GM19239 (cell line): ENCODE measurements at places on chromosomes 6 and 20.

GRCh38 chr6:47106721-47107197, 64.6 kb upstream of the ADGRF1 start:
- DNase-seq: no peak

DNA sequence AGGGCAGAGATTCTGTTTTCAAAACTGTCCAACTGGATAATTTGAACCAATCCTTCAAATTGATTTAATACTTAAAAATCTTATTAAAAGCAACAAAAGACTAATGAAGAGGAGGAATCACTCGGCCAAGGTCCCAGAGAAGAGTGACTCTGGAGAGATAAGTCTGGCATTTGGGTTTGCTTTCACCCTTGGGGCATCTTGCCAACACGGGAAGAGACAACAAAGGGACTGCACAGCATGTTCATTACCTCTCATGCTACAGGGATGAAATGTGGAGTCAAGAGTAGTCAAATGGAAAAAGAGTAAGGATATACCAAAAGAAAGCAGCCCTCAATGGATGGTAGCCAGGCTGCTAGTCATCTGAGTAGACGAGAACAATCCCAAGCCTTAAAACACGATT, 68.2 kb downstream of the KHDRBS2 start:
- DNase-seq: no peak

GRCh38 chr20:64058536-64058935, 4.5 kb upstream of the TCEA2 start:
- DNase-seq: no peak

DNA sequence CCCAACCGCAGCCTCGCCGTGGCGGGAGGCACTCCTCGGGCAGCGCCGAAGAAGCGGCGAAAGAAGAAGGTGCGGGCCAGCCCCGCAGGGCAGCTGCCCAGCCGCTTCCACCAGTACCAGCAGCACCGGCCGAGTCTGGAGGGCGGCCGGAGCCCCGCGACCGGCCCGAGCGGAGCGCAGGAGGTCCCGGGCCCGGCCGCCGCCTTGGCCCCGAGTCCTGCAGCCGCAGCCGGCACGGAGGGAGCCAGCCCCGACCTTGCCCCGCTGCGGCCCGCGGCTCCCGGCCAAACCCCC, 525 bp downstream of the PNRC1 start:
- no peak for DNase-seq

DNA sequence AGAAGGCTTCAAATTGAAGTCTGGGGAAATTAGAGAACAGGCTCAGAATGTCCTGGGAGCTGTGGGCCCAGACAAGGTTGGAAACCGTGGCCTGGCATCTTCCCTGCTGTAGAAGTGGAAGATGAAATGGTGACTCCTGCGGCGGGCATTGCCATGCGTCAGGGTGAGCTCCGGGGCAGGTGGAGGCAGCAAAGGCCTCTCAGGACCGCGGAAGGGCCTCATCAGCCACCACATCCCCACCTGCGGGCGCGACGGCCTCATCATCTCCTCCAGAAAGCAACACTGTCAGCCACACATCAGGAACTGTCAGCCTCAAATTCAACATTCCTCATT, 161.7 kb downstream of the SYNDIG1 start:
- DNase-seq: no peak

DNA sequence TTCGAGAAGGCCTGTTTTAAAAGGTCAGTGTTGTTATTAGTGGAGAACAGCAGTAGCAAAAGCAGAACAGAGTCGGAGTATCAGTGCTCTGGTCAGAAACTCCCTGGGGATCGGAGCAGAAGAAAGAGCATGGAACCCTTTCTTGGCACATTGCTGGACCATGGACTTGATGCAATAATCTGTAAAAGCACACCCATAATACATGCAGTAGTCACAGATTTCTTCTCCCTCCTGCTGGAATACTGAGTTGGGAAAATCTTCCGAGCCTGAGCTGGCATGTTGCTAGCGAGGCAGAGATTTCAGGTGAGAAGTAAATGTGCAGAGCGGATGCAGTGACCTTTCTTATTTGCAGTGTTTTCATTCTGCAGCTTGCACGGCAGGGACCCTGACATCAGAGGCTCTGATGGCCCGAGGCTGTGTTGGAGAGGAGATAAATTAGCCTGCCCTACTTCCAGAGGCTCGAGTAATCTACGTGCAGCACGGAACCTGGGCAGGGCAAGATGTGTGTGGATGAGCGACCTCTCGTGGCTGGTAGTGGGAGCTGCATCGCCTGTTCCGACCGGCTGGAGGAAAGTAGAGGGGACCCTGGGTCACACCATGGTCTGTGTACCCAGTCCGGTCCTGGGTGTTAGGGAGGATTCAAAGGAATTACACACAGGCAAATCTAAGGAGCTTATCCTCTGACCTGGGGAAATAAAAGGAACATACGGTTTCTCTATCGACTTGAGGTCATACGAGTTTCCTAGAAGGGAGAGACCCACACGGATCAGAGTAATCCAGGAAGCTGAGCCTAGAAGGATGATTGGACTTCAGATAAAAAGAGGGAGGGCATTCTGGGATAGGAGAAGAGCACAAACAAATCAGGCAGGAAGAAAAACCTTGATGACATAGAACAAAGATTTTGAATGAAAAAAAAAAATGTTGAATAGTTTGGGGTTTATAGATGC, 137.0 kb upstream of the STMND1 start:
- peak; percentile 22 for DNase-seq

DNA sequence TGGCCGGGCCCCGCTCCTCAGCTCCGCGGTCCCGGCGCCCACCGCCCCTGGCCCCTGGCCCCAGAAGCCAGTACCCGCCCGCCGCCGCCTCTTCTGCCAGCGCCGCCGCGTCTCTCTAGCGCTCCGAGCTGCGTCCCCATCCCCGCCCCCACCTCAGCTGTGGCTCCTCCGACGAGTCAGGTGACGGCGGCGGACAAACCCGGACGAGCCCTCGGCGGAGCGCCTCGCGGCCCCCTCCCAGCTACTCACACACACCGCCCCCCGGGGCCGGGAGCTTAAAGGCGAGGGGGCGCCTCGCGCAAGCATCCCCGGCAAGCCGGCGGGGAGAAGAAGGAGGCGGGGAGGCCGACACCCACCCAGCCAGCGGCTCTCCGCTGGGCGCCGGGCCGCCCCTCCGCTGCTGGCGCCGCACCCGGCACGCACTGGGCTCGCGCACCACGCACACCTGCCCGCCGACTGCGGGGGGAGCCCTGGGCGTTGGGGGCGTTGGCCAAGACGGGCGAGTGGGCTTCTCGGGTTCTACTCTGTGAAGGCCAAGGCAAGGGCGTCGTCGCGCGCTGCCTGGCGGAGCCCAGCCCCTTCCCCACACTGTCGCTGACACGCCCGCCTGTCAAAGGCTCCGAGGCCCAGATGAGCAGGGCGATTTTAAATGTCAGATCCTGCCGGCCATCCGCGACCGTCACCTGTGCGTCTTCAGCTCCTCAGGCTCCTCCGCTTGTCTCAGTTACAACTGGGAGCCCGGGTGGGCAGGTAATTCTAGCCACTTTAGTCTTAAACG, at the start of gene SNAP91:
SNAP91 (minus strand) TSS at position 132 of the 778 bp plus-strand sequence. CDS start 1,174 bp downstream, outside the sequence.
- no peak for DNase-seq

GRCh38 chr20:62577490-62577836, 64.8 kb upstream of the SLCO4A1 start:
- no peak for DNase-seq

DNA sequence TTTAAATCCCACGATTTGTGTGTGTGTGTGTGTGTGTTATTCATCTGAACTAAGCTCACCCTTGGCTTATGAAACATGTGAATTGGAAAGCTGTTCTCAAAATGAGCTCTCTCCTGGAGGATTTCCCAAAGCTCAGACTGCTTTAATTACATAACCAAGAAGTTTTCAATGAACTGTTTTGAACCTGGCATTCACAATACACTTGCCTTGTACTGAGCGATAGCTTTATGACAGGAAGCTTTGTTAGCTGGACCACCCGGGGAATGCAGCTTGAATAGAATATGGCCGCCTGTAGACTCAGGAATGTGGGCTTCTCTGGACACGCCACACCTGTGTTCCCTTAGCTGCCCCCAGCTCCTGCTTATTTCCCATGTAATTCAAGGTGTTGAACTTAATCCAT, 71.4 kb upstream of the PREP start:
- no peak for DNase-seq

DNA sequence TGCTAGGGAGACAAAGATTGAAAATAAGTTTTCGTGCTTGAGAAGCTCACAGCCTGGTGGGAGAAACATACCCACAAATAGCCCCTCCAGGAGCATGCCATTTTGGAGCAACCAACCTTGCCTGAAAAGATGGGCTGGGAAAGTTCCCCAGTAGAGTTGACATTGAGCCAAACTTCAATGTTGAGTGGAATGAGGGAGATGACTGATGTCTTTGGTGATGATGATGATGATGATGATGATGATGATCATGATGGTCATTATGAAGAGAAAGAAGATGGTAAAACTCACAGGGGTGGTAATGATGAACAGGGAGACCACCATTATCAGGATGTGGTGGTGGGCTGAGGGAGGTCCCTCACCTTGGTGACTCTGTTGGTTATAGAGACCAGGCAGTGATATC, 283.9 kb upstream of the RNF24 start:
- DNase-seq: no peak

GRCh38 chr6:106077170-106077569, 9.0 kb upstream of the PRDM1 start:
- DNase-seq: no peak

- no peak for DNase-seq
These were observed 11.3 kb upstream of the ABRACL start for GRCh38 chr6:139017227-139017626.

- DNase-seq: no peak
These were observed 152.6 kb downstream of the TSHZ2 start for GRCh38 chr20:53124803-53125202.

- no peak for DNase-seq
These were observed 16.2 kb downstream of the ADGRB3 start for GRCh38 chr6:68651011-68651985.

- DNase-seq: no peak
These were observed 250.7 kb upstream of the SLC35B3 start for GRCh38 chr6:8686077-8686476.

- DNase-seq: no peak
These were observed 202.3 kb downstream of the OGFRL1 start for GRCh38 chr6:71490876-71491275.

DNA sequence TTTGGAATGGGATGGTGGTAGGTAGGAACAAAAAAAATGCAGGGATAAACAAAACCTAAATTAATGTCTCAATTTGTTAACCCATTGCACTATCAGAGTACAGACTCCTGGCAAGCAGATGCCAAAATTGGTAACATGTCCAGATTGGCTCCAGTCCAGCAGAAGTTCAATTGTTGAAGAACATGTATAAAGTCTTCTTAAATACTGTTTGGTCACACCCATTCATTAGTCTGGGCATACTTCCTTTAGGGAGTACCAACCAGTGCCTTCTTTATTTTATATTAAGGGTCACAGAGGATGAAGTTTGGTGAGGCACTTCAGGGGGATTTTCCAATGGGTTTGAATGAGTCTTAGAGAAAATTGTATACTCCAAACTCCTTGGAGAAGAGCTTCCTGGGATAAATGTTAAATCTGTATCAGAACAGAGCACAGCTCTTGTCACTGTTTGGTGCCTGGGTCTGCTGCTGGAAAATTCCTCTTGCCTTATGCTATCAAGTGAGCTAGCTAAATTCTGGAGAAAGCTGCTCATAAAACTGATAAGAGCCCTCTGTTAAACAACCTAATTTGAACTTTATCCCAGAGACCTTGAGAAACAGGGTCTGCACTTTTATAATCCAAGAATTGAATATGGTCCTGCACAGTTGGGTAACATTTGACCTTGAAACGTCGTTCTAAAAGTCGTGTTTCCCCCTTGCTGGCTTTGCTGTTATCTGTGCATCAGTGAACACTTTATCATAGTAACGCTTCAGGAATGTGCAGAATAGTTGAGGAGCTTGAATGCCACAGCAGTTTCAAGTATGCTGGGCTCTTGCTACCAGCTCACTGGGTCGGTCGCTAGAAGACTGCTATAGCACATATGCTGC, 334.1 kb upstream of the CITED2 start:
- DNase-seq: no peak

DNA sequence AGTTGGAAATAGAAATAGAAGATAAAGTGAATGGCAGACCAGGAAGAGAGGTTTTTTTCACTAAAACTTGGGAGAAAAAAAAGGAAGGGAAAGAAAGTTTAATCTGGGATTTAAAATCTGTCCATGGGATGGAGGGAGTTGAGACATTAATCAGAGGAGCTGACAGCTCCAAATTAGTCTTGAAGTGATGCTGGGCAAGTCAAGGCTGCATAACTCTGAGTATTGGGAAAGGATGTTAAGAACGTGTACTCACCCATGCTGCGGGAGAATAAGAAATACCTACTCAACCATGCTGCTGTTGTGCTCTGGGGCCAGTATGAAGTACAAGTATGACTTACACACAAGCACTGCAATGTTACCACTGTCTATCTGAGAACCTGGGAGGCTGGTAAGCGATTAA, 47.5 kb downstream of the SNRNP48 start:
- DNase-seq: no peak

DNA sequence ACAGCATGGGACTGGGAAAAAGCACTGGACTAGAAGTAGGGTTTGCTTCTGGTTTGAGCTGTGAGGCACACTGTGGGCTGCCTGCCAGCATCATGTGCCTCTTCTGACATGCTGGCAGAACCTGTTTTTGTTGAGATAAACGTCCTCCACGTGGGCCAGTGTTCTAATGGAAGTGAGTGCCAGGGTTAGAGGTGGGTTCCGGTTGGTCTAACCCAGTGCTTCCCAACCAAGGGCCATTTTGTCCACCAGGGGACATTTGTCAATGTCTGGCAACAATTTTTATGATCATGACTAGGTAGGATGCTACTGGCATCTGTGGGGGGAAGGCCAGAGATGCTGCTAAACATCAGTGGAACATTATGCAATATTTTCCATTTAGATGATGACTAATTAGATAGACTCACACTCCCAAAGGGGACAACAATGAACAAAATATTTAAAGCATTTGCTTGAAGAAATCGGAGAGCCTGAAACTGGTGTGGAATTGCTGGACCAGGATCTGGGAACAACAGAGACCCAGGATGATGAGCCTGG, 7.8 kb upstream of the APMAP start:
- no peak for DNase-seq

DNA sequence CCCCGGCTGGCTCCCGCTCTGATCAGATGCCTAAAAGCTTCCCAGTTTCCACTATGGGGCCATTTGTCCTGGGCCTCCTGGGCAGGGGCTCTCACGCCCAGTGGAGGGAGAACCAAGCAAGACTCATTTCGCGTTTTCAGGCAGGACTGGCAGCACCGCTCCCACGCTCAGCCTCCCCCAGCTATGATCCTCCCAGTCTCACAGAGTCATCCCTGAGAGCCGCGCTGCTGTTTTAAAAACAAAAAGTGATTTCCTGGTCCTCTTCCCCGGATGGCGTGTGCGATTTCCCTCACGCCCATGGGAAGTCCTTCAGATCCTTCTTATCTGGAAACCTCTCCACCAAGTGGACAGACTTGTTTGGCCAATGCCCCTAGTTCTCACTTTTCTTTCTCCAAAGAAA, at the start of gene ADGRF5:
ADGRF5 (minus strand) TSS at position 208 of the 400 bp plus-strand sequence. CDS start 15,176 bp downstream, outside the sequence.
- no peak for DNase-seq
